Choroid plexus epithelial cell (primary cell): ENCODE measurements at places on chromosomes 12 and 14.

DNA sequence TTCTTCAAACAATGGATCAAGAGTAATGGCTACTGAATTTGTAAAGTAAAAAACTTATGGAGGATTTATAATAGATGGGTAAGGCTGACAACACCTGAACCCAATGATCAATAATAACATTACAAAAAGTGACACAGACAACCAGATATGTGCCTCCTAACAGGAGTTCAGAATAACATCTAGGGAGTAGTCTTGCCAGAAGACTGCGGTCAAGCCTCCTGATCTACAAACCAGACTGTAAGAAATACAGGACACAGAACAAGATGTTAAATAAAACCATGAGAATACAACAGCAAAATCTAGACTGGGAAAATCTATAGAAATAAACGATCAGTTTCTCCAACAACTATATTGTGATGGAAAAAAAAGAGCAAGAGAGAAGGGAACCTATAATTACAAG, 262.6 kb upstream of the TMTC1 start:
- peak; percentile 54 for DNase-seq

DNA sequence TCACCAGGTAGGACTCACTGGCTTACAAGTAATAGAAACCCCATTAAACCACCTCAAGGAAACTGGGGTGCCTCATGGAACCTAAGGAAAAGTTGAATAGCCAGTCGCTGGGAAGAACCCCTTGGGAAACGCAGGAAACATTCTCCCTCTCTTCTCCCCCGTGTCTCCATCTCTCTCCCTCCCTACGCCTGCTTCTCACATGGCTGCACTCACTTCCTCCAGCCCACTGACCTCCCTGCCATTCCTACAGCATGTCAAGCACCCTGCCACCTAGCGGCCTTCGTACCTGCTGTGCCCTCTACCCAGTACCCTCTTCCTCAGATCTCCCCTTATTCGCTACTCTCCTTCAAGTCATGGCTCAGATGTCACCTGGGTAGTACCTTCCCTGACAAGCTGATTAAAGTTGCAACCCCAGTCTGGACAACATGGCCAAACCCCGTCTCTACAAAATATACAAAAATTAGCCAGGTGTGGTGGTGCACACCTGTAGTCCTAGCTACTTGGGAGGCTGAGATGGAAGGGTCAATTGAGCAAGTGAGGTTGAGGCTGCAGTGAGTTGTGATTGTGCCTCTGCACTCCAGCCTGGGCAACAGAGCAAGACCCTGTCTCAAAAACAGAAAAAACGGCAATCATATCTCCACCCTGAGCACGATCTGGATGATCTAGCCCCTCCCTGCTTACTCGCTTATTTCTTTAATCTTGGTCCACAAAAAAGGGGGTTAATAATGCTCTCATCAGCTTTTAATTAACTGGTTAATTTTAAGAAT, 6.4 kb upstream of the DTX1 start:
- no peak for DNase-seq

DNA sequence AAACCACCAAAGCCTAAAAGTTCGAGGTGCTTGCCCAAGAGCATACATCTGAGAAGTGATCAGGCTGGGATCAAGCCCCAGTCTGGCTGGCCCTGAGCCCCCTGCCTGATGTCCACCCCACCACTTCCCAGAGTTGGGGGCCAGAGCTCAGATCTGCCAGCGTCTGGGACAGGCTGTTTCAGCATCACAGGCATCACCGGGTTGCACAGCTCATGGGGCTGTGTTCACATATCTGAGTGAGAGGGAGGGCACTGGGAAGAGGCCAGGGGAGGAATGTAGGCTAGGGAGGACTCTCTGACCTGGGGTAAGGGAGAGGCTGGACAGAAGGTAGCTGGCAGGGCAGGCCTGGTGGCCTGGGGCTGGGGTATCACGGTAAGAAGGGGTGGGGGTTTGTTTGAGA, 6.0 kb downstream of the TGM1 start:
- DNase-seq, result no peak

- DNase-seq, result no peak
Observed at GRCh38 chr12:63093711-63094110, 57.3 kb downstream of the AVPR1A start.

DNA sequence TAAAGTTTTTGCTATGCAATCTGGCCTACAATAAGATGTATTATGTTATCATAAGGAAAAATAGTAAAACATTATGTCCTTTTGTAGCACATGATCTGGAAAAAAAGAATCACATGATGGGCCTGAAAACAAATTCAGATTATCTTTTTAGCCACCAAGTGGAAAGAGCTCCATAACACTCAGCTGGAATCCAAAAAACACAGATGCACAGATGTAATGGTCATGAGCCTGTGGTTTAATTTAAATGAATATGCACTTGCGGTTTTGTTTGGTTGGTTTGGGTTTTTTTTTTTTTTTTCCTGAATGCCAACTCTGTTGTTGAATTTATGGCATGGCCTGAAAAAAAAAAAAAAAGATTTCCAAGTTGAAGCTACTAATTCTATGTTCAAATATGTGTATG, 4.1 kb downstream of the KCNC2 start:
- no peak for DNase-seq

GRCh38 chr14:40630471-40630870, 976.2 kb upstream of the LRFN5 start:
- DNase-seq, result no peak

- DNase-seq, result peak; percentile 35
Observed at GRCh38 chr14:21978184-21978998, 304.8 kb upstream of the OR4E1 start.

GRCh38 chr12:80565271-80565670, 121.2 kb downstream of the PTPRQ start:
- DNase-seq, result peak; percentile 84

GRCh38 chr12:12010277-12011039, 60.3 kb upstream of the BCL2L14 start:
- DNase-seq, result peak; percentile 74

DNA sequence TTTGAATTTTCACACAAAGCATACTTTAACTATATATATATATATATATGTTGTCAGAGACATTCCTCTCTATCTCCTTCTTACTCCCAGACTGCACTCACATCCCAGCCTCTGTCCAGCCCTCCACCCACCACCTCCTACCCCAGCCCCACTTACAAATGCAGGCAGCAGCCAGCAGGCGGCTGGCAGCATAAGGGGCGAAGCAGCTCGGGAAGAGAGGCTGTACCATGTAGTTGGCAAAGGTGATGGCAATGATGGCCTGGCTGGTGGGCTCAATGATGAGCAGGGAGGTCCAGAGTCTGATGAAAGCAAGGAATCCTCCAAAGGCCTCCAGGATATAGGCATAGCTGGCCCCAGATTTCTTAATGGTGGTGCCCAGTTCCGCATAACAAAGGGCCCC, 2.5 kb downstream of the SLC7A7 start:
- no peak for DNase-seq

GRCh38 chr12:24952389-24952788, 3.5 kb upstream of the BCAT1 start:
- DNase-seq, result no peak

DNA sequence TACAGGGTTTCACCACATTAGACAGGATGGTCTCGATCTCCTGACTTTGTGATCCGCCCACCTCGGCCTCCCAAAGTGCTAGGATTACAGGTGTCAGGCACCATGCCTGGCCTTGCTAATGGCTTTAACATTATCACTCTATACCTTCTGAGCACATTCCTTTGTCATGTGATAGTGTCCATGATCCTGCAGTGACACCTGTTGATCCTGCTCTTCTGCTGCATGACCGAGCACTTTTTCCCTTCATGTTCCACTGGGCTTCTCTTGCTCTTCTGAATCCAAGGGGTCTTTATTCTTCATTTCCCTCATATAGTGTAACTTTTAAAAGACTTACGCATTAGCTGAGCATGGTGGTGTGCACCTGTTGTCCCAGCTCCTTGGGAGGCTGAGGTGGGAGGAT, 11.6 kb downstream of the ZNF268 start:
- DNase-seq, result no peak

- DNase-seq, result no peak
Observed at GRCh38 chr12:24796876-24797275, 152.0 kb downstream of the BCAT1 start.

DNA sequence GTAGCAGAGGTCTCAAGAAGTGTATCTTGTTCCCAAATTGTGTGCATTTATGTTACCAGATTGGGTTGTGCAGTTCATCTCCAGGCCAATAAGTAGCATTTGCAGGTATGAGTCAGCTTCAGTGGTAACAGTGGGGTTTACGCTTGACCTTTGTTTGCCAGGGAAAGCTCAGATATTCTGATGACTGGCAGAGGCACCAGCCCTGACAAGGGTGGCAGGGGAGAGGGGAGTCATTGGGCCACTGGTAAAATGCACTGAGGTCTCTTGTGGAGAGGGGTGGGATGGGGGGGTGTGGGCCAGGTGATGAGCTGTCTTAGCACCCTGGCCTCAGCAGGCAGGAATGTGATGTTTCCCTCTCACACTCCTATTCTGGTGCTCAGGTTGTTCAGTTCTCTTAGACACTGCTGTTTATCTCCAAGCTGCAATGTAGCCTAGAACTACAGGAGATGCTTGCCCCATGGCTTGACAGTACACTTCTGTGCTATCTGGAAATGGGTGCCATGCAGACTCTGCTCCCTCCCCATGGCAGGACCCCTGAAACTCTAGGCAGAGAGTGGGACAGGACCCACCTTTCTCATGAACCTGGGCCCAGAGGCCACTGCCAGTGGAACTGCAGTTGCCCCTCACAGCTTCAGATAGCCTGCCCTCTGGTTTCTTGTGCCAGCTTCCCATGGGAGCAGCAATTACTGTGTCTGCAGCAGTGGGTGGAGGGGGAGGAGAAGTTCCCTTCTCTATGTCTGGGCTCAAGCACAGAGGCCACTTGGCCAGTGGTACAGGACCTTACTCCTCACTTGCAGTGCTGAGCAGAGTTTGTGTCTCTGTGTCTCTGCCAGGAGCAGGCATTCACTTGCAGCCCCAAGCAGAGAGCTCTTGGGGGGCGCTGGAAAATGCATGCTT, 31.9 kb downstream of the USP15 start:
- DNase-seq, result peak; percentile 25

- DNase-seq, result no peak
Observed at GRCh38 chr14:104309657-104310369, 171.4 kb downstream of the KIF26A start.
